ENCODE measurements at places on chromosomes 5 and 9.

DNA sequence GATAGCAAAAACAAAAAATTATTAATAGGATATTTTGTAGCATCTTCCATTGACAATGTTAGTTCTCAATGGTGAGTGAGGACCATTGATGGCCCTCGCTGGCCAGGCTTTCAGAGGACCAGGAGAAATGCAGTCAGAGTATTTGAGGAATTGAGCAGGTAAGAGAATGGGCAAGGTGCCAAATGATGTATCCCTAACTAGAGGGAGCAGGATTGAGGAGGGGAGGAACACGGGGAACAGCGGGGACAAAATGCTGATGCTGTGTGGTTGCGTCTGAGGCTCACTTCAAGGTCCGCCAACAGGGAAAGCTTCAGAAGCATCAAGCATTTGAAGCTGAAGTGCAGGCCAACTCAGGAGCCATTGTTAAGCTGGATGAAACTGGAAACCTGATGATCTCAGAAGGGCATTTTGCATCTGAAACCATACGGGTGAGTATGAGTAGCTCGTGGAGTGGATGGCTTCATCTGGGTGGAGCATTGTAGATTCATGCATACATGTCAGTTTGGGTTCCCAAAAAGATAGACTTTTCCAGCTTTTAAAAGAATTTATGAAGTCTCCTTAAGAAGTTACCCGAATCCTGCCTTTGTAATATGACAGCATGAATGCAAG, 16.2 kb downstream of the SPTAN1 start:
- DNase-seq: no peak

- no peak for DNase-seq
Measured at GRCh38 chr5:1788828-1789227, 10.8 kb downstream of the MRPL36 start.

GRCh38 chr9:92660266-92660665, 9.7 kb downstream of the IPPK start:
- DNase-seq: no peak

- DNase-seq: peak; percentile 33
Measured at GRCh38 chr5:143056339-143056704, 286.1 kb downstream of the ARHGAP26 start.

GRCh38 chr5:44887722-44888121, 79.0 kb downstream of the MRPS30 start:
- no peak for DNase-seq

- no peak for DNase-seq
Measured at GRCh38 chr5:10423022-10423421, 18.7 kb upstream of the ROPN1L start.

DNA sequence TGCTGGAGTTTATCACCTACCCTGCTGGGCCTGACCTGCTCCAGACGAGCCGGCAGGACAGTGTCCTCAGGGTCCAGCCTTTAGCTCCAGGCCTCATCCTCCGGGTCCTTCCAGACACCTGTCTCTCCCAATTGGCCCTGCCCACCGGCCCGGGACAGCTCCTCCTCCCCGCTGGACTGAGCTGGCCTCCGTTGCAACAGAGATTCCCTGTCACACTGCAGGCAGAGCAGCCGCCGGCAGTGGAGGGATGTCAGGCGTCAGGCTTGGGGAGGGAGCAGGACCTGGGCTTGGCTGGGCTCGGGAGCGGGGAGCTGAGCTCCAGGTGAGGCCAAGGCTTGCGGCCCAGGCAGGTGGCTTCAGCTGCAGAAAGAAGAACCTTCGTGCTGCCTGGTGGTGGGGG, 1.7 kb downstream of the KCNT1 start:
- DNase-seq: no peak

- no peak for DNase-seq
Measured at GRCh38 chr9:104775574-104775936, 11.6 kb downstream of the NIPSNAP3B start.

- DNase-seq: no peak
Measured at GRCh38 chr9:95422650-95423049, 94.1 kb downstream of the PTCH1 start.

DNA sequence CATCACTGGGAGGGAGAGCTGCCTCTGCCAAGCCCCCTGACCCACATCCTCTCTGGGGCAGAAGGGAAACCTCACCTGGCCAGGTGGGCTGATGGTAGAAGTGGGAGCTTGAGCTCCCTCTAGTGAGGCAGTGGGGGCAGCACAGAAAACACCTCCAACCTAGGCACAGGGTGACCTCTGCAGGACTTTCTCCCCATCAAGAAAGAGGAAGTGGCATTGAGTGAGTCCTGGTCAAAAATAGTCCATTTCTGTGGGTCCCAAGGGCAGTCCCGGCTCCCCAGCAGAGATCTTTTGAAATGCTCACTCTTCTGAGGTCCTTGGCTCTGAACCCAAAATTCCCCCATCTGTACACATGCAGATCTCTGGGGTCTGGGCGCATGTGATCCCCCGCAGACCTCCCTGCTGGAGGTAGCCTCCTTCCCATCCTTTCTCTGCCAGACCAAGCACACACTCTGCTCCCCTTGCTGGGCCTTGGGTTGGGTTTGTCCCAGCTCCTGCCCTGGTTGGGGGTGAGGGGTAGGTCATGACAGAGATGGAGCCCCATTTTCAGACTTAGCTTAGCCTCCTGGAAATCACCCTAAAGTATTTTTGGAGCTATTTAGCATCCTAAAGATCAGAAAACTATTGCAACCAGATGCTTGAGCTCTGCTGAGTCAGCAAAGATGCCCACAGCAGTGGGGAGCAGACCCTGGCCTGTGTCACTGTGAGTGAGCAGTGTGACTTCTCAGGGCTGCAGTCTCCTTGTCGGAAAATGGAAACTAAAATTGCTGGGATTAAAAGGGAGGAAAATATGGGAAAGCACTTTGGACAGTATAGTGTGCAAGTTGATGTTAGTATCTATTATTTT, 41.6 kb upstream of the LCP2 start:
- no peak for DNase-seq

DNA sequence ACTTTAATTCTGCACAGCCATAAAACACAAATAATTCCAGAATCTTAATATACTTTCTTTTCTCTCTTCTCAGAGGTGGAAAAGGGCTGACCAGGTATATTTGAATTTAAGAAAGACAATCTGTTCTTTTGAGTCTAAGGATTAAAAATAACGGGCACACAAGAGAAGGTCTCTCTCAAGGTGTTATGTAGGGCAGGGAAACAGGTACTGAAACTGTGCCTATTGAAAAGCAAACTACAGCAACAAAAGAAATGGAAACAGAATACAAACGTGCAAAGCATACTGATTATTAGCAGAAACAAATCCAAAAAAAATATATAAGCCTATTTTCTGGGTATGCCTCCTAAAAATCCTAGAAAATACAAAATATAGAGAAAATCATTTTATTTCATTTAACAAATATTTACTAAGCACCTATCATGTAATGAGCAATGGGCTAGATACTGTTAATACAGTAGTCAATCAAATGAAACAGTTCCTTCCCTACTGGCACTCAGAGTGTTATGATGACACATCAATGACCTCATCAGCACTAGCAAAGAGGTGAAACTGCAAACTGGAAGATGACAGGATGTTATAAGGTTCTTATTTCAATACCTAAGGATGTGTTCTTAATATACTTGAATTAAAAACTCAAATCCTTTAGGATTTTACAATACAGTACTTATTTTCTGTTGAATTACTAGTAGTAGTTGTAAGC, 87.7 kb downstream of the AUH start:
- peak; percentile 29 for DNase-seq

DNA sequence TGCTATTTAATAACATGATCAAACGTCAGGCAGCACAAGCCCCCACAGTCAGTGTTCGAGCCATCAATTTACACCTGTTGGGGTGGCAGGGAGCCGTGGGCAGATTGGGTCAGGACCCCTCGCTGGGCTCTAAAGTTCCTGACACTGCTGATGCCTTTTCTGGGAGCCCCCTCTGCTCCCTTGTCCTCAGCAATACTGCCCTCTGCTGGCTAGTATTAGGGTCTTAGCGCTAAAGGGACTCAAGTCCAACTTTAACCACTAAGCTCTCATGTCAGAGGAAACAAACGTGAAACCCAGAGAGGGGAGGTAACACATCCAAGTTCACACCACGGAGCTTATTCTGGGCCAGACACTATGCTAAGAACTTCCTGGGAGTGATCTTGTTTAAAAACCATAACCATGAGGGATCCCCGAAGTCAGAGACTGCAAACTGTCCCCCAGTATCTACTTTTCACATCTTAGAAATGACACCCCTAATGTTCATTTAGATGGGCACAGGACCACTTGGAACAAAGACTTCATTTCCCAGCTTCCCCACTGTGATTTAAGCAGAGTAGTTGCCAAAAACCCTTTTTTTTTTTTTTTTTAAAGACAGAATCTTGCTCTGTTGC, 20.4 kb downstream of the ANKS6 start:
- DNase-seq: peak; percentile 76

DNA sequence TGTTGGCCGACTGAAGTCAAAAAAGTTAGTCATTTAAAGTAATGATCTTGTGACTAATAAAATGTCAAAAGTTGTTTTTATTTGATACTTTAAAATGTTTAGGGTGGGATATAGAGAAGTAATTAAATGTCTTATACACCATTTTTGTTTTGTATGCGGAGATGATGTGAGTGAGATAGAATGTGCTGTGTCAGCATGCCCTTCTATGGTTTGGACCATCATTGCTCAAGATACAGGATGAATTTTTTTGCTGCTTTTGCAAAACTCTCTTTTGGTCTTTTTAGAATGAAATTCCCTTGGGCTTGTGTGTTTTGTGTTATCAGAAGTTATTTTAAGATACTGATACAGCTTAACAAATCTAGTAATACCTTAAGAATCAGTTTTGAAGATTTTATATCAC, 12.5 kb downstream of the SRFBP1 start:
- peak; percentile 69 for DNase-seq

GRCh38 chr5:180472269-180472668, 21.9 kb upstream of the CNOT6 start:
- no peak for DNase-seq

GRCh38 chr5:65198456-65199120, 283.1 kb downstream of the ADAMTS6 start:
- peak; percentile 82 for DNase-seq

DNA sequence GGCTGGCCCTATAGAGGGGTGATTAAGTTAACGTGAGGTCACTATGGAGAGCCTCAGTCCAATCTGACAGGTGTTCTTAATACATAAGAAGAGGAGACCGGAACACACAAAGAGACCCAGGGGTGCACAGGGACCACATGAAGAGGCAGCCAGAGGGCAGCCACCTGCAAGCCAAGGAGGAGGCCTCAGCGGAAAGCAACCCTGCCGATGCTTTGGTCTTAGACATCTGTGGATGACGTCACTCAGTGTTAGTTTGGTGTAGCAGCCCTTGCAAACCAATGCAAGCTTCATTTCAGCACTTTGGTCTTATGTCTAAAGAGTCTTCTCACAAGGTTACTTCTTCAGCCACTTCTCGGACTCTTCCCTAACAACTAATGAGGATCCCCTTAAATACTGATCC, 47.6 kb upstream of the GRHPR start:
- no peak for DNase-seq

DNA sequence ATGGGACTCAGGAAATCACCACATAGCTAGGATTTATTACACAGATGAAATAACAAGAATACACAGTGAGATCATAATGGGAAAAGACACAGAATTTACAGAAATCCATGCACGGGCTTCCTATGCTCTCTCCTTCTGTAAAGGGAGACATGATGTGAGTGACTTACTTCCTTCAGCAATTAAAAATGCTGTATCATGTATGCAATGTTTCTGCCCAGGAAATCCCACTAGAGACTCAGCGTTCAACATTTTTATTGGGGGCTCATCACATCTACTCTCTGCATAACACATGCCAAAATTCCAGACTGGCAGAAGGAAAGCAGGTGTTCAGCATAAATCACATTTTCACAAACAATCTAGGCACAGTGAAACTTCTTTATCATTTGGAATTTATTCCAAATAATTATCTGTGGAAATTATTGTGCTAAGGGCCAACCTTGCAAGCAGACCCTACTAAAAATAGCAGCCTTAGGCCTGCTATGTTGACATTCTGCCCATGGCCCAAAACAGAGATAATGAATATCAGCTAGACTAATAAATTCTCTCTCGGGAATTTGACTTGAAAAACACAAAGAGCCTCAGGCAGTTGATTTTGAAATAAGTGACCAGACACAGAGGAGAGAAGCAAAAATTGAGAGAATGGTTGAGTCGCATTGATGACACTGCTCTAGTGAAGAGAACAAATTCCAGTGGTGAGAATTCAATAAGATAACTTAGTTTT, 31.4 kb upstream of the SELENOP start:
- DNase-seq: peak; percentile 39

GRCh38 chr9:108045851-108046250, 556.3 kb upstream of the KLF4 start:
- DNase-seq: no peak

DNA sequence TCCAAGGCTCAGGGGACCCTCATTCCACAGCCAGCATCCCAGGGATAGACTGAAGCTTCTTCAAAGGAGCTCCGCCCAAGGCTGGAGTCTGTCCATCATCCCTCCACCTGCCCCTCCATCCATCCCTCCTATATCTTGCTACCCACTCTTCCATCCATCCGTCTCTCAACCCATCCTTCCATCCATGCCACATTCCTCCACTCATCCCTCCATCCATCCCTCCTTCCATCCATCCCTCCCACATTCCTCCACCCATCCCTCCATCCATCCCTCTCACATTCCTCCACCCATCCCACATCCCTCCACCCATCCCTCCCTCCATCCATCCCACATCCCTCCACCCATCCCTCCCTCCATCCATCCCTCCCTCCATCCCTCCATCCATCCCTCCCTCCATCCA, 5.5 kb upstream of the VAV2 start:
- no peak for DNase-seq

GRCh38 chr5:59034498-59035186, 451.8 kb downstream of the RAB3C start:
- peak; percentile 78 for DNase-seq

GRCh38 chr5:178331491-178331996, 98.9 kb upstream of the PHYKPL start:
- no peak for DNase-seq

DNA sequence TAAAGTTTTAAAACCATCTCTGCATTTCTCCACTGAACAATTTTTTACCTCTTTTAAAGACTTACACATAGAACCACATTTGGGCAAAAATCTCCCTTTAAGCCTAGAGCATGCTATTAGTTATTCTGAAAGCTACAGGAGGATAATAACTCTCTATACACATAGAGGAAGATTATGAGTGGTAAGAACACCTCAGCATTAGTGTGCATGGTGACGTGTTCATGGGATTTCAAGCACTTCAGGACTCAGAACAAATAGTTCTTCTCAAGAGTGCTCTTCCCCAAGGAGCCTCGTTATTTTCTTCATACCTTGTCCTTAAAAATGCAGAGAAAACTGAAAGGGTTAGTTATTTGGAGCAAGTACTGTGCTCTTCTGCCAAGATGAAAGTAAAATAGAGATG, 256.9 kb upstream of the TUSC1 start:
- DNase-seq: no peak

DNA sequence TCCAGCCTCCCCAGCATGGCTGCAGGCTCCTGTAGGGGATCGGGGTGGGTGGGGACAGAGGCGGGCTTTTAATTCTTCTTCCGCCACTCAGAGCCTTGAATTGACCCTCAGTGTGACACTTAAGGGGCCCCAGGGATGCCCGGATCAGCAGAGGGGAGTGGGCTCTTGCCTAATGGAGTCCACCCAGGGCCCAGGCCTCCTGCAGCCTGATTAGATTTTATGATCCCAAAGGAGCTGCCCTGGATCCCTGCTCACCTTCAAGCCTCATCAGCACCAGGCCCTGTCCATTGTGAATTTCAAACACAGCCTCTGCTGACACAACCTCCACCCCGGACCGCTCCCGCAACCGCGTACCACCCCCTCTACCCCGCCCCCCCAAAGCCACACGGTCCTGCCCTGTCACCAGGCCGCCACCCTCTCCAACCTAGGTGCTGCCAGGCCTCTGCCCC, 214.1 kb upstream of the IER5L start:
- no peak for DNase-seq
